ENCODE measurements at places on chromosomes 5 and 9. TPM values are rescaled to one million over a fixed set of nuclear protein-coding genes. Genes with fewer than 3 reads are reported as not detected.

TBC1D13 gene
- 40.1 TPM for polyA plus RNA-seq

QRFP gene
- 0.30 TPM for polyA plus RNA-seq

HDHD3 gene
- polyA plus RNA-seq = 32.7 TPM

MORN5 gene
- polyA plus RNA-seq = 2.7 TPM

TSSK1B gene
- 0.05 TPM for polyA plus RNA-seq

CSNK1A1 gene
- 164 TPM for polyA plus RNA-seq

TRAF2 gene
- 11.3 TPM for polyA plus RNA-seq

TMEM232 gene
- polyA plus RNA-seq = 5.8 TPM

CSF1R gene
- 15.2 TPM for polyA plus RNA-seq

IL13 gene
- polyA plus RNA-seq = not detected

LTC4S gene
- 2.8 TPM for polyA plus RNA-seq

PCDHA1 gene
- not detected for polyA plus RNA-seq

MEIKIN gene
- polyA plus RNA-seq = not detected

TTC16 gene
- polyA plus RNA-seq = 0.17 TPM

AGXT2 gene
- polyA plus RNA-seq = 79.6 TPM

SLC34A3 gene
- 4.7 TPM for polyA plus RNA-seq

NR6A1 gene
- polyA plus RNA-seq = 1.00 TPM

SLC34A1 gene
- 198 TPM for polyA plus RNA-seq

CER1 gene
- polyA plus RNA-seq = 1.1 TPM

ETF1 gene
- polyA plus RNA-seq = 69.4 TPM

Data from right renal pelvis (tissue), 4 donors.